ENCODE measurements at places on chromosomes 7 and 10. TPM values are rescaled to one million over a fixed set of nuclear protein-coding genes. Genes with fewer than 3 reads are reported as not detected.

- no peak for DNase-seq
Measured at GRCh38 chr10:27660711-27661110, 84.9 kb downstream of the MKX start.

DNA sequence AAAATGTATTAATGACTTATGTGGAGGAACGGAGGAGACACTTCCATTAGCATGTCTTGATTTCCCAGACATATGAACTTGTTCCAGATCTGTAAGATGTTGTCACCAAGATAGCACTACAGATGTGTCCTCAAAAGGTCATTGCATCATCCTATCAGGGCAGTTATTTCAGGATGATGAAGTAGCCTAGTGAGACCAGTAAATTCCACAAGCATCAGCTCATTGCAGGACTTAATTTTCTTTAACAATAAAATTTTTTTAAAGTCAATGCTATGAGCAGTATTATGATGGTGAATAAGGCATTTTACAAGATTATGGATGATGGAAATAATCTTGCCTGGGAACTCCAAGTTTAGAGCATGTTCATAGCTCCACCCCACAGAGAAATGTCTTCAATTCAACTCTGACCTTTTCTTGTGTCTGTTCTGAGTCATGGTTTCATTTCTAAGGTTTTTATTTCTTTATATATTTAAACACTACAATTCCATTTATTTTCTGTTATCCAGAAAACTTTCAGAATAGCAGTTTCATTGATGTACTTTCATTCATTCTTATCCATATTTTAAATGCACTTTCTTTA is 1203.3 kb upstream of the CELF2 start:
- no peak for DNase-seq

DNA sequence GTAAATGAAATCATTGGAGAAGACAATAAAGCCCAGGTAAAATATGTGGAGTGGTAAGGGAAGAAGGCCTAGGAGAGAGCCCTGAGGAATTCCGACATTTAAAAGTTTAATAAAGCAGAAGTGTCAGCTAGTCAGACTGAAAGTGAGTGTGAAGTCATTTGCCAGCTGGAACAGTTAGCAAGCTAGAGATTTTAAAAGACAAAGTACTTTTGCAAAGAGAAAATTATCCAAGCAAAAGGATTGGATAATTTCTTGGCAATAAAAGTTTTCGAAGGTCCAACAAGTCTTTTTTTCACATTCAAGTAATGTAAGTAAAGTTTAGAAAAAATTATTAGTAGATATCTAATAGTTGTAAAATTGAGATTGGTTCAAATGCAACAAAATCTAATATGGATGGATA is 27.1 kb upstream of the SEMA3C start:
- DNase-seq = no peak

- no peak for DNase-seq
Measured at GRCh38 chr10:86155054-86155921, 211.3 kb downstream of the GRID1 start.

- DNase-seq = no peak
Measured at GRCh38 chr7:81140252-81140651, 221.4 kb upstream of the SEMA3C start.

GRCh38 chr7:38872202-38872601 is 36.8 kb downstream of the VPS41 start:
- no peak for DNase-seq

GRCh38 chr7:5001911-5002310 is 42.9 kb upstream of the MMD2 start:
- no peak for DNase-seq

GRCh38 chr7:36906448-36906847 is 182.2 kb upstream of the AOAH start:
- no peak for DNase-seq

The DDX50 gene
- total RNA-seq = 8.2 TPM

The LMOD2 gene
- not detected for total RNA-seq

The PPP1R17 gene
- total RNA-seq = not detected

The MMP21 gene
- not detected for total RNA-seq

The TRIL gene
- 0.82 TPM for total RNA-seq

The PAX4 gene
- not detected for total RNA-seq

The WIPF3 gene
- not detected for total RNA-seq
